Uterus (tissue), 4 donors: ENCODE measurements at places on chromosomes 6 and 20.

DNA sequence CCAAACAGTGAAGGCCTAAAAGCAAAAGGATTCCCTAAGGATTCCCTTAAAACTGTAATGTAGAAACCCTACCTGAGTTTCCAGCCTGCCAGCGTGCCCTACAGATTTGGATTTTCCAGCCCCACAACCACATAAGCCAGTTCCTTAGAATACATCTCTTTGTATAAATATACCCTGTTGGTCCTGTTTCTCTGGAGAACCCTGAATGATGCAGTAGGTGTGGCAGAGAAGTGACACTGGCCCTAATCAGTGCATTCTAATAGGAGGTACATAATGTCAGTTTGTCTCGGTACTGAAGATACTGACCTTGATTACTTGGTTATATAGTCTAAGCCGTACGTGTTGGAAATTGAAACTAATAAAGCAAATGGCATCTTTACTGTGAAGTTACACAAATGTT is 707.8 kb upstream of the SLC35B3 start:
- DNase-seq: no peak

GRCh38 chr20:35598899-35599775 is 16.5 kb upstream of the SPAG4 start:
- no peak for DNase-seq

DNA sequence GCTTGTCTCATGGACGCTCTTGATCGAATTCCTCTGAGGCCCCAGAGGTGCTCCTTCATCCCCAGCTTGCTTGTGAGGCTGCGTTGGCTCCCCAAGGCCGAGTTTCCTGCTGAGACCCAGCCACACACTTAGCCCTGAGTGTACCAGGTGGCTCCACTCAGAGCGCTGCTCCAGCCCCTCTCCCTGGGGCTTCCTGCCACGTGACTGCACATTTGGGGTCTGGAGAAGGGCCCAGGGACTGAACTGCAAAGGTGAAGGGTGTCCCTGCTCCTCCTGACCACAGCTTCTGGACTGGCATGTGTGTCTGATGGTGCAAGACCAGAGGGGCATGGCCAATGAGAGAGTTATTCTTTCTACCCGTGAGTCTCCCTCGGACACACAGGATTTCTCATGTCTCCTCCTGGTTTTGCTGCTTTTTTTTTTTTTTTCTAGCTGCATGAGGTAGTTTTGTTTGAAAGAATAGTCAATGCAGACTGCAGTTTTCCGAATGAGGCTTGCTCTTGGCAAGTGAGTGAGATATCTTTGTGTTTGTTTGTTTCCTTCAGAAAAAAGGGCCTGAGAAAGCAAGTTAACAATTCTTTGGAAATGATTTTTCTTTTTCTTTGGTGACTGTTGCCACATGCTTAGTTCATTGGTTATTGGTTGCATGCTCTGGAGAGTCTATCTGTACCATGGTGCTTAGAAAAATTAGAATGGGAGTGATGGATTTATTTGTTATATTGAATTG is 3.1 kb upstream of the ZNF831 start:
- no peak for DNase-seq

GRCh38 chr6:89580997-89581666 is 57.4 kb downstream of the LYRM2 start:
- no peak for DNase-seq

DNA sequence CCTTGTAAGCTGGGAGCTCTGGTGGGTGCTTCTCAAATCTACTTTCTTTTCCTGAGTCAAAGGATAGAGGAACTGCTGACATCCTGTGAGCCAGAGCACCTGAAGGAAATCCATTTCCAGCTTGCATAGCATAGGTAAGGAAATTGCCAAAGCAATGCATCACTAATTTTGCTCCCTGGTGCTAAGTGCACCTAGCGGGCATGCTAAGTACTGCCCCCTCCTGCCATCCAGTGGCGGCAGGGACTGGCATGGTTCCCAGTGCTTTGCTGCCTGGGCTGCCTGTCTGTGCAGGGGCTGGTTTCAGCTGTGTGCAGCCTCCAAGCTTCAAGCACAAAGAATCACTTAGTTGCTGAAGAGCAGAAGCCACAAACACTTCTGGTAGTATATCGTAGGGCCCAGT is 63.9 kb downstream of the FARS2 start:
- DNase-seq: no peak

DNA sequence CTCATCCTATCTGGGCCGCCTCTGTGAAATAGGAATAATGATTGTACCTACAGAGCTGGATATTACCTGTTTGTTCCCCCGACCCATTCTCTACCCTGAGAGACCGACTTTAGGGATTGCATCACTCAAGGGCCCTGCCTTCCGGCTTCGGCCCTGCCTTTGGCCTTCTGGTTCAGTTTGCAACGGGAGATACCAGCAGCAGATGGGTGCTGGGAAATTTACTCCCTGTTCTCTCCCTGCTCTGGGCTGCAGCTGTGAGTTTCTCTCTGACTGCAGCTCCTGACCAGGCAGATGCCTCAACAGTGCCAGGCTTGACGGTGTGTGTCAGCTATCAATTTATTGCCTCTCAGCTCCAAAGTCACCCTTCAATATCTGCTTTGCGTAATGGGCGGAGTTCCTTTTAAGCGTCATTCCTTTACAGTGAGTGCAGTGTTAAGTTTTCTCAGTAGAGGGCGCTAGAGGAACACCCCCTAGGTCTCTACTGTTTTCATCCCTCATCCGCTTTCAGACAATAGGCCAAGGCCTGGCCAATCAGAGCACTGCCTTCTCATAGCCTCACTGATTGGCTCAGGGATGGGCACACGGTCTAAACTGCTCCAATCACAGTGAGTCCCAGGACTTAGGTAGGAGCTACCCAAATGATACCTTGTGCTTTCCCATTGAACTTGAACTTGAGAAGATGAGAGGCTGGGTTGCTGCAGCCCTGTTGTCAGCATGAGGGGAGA is 30.0 kb downstream of the KCNG1 start:
- no peak for DNase-seq

GRCh38 chr6:117440706-117441525 is 15.2 kb upstream of the ROS1 start:
- DNase-seq: no peak

DNA sequence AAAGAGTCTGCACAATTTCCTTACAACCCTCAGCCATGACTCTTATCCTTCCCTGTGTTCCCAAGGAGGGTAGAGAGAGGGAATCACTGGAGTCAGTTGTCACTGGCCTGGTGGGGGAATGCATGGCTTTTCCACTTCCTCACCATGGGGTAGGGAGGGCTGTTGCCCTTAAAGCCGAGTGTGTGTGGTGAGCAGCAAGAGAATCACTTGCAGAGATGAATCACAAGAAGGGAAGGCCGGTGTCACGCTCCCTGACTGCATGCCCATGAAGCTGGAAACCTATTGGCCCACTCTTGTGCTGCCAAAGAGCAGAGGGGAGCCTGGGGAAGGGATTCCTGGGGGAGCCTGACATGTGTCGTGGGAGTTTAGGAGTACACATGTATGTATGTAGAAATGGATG is 18.1 kb upstream of the BMP6 start:
- DNase-seq: no peak

DNA sequence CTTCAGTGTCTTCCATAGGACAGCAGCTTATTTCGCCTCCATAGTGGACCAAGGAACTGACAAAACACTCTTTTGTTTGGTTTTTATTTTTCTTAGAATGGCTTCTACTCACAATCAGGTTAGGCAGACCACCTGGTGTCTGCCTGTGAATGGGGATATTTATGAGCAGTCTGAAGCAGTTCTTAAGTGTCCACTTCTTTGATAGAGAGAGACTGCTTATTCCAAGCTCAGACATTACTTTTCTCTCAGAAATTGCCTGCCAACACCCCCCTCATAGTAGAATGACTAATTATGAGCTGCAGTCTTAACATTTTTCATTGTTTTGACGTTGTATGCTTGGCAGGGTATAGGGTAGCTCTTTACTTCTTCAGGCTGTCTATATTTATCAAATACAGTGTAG is 174.7 kb downstream of the ZFAND3 start:
- no peak for DNase-seq
